ENCODE measurements at places on chromosomes 3 and 15. TPM values are rescaled to one million over a fixed set of nuclear protein-coding genes. Genes with fewer than 3 reads are reported as not detected.

DNA sequence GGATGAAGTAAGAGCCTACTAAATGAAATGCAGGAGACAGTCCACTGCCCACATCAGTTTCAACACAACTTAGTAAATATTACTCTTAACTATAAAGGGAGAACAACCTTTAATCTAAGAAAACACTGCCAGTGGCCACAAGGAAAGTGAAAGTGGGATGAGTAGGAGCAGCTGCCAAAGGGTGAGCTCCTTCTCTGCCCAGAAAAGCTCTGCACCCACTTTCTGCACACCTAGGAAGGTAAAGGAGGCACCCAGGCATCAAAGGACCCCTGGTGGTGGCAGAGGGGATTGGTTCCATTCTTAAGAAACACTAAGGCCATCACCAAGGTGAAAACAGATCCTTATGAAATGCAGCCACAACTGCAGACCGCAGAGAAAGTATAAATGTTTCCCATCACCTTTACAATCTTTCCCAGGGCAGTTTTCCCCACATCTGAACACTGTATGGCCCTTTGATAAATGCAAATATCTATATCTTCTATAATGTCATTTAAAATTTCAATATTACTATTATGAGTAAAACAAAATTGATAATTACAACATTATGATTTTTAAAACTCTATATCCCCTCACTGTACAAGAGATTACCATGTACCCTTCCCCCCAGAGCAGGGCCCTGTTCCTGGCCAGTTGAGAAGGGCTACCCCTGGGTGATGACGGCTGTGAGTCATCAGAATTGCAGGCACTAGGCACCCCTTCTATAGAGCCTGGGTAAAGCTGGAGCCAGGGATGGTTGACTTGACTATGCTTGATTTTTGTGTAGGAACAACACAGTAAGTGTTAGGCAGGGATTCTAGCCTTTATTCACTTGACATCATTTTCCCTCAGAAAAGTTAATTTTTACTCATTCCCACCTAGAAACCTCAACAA lies 92.0 kb downstream of the SNRK start:
- DNase-seq = peak; percentile 39

GRCh38 chr3:106204160-106204868 lies 335.5 kb upstream of the CBLB start:
- DNase-seq = no peak

ARGFX gene
- total RNA-seq = not detected

MED12L gene
- total RNA-seq = 2.0 TPM

DNA sequence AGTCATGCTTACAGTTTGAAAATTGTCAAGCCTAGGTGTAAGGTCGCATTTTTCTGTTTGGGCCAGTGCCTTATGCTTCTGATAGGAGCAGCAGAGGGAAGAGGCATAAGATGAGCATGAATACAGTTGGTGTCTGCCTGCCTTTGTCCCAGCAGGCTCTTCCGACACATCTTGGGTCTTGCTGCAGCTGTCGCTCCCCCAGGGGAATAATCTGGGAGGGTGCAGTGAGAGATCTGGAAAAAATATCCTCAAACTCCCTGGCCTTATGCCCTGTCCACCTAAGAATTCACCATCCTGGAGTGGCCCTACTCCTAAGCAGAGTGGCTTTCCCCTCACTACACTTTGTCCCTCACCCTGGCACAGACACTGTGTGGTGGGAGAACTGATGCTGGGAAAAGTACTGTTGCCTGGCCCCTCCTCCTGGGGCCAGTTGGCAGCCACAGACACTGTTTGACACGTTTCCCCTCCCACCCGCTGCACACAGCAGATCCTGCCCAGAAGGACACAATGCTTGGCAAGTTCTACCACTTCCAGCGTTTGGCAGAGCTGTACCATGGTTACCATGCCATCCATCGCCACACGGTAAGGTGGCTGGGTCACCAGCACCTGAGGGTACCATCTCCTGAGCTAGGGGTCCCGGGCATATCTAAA lies 21.1 kb upstream of the RHO start:
- no peak for DNase-seq
